SW 1271 (cell line): ENCODE measurements at places on chromosomes 3 and 15.

- no peak for DNase-seq
These were observed 237.6 kb downstream of the RAP2B start for GRCh38 chr3:153399636-153400035.

DNA sequence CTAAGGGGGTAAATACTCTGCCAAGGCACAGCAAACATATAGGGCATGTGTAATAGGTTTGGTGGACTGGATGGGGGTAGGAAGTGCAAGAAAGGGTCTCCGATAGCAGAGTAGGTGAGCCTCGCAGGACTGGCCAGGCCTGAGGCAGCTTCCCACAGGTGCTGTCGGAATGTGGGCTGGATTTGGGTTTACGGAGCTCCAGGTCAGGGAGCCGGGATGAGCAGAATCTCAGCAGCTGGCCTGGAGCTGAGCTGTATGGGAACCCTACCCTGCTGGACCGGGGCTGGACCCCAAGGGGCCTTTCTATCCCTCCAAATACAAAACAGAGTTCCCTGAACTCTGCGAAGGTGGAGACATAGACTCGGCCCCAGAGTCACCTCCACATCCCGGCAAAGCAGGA is 15.0 kb downstream of the KLF15 start:
- DNase-seq, result no peak

DNA sequence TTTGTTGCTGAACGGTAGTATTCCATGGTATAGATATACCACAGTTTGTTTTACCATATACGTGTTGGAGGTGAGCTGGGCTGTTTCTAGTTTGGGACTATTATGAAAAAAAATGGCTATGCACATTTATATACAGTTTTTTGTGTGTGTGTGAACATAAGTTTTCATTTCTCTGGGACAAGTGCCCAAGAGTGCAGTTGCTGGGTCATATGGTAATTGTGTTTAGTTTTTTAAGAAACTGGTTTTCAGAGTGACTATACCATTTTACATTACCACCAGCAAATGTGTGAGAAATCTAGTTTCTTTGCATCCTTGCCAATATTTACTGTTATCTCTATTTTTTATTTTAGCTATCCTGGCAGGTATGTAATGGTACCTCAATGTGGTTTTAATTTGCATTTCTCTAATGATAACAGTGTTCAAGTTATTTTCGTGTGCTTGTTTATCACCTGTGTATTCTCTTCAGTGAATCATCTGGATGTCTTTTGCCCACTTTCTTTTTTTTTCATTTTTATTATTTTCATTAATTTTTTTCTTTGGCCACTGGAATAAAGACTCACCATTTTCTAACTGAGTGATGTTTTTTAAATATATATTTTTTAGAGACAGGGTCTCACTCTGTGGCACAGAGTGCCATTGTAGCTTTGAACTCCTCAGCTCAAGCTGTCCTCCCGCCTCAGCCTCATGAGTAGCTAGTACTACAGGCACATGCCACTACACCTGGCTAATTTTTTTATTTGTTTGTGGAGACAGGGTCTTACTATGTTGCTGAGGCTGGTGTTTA is 75.3 kb downstream of the ZNF609 start:
- no peak for DNase-seq

GRCh38 chr3:33071946-33072345 is 25.0 kb downstream of the GLB1 start:
- no peak for DNase-seq

DNA sequence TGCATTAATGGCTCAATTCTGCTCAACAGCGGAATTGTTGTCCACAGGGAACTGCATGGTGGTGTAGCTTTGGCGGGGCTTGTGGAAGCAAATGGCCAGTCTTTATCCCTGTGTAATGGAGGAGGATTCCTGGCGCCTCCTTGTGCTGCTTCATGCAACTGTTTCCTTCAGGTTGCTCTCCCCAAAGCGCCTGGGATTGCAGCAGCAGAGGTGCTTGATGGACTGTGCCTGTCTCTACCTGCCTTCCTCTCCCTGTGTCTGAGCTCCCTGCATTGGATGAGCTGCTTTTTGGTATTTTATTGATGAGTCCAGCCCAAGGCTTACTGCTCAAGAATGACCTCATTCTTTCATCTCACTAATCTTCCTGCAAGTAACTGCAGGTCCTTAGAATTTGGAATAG is 72.9 kb upstream of the NDN start:
- no peak for DNase-seq

DNA sequence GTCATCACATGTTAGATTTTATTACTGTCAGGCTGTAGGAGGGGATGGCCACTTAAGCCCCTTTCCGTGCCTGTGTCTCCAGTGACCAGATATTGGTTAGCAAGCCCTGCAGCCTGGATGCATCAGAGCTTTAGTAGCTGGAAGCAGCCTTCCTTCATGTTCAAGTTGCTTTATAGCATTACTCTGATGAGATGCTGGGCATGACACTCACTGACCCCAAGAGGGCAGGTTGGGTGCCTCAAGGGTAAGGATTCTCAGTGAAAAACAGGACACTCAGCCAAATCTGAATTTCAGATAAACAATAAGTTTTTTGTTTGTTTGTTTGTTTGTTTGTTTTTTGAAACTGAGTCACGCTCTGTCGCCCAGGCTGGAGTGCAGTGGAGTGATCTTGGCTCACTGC is 68.5 kb upstream of the PTX3 start:
- no peak for DNase-seq

GRCh38 chr3:44016818-44017217 is 224.9 kb upstream of the TOPAZ1 start:
- no peak for DNase-seq

DNA sequence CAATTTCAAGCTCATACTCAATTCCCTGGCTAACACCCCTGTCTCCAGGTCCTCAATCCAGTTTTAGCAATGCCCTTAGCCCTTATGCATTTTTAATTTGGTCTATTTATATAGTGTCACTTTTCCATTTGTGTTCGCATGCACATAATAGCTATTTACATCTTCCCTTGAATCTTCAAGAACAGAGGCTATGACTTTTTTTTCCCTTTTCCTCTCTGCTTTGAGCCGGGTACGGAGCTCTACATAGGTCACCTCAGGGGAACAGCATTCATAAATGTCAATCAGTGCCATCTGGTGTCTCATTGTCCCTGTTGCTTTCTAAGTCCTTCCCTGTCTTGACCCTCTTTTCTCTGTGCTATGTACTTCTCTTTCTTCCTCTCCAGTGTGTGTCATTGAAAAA is 26.5 kb upstream of the ACTC1 start:
- DNase-seq, result no peak
